ENCODE measurements at places on chromosomes 5 and 9. TPM values are rescaled to one million over a fixed set of nuclear protein-coding genes. Genes with fewer than 3 reads are reported as not detected.

DNA sequence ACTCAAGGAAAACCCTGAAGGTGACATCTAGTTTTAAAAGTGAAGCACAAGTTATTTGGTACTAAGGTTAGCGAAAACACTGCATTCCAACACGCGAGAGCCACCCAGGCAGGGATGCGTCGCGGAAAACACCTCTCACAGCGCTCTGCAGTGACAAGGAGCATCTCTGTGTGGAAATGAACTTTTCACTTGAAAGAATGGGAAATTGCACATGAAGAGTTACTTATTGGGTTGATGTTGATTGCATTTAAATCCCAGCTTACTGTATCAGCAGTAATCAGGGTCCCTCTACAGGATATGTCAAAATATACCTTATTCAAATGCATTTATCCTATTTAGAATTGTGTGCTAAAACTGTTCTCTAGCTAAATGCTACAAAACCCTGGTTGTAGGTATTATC is 144.4 kb downstream of the BNC2 start:
- no peak for DNase-seq

The GMCL2 gene
- total RNA-seq, result not detected

The DMRTA1 gene
- not detected for total RNA-seq

GRCh38 chr5:145203193-145203592 is 631.9 kb downstream of the PRELID2 start:
- DNase-seq, result no peak

GRCh38 chr9:133897675-133898074 is 94.4 kb downstream of the VAV2 start:
- no peak for DNase-seq

The C5orf24 gene
- 71.0 TPM for total RNA-seq

The UCK1 gene
- 39.1 TPM for total RNA-seq

DNA sequence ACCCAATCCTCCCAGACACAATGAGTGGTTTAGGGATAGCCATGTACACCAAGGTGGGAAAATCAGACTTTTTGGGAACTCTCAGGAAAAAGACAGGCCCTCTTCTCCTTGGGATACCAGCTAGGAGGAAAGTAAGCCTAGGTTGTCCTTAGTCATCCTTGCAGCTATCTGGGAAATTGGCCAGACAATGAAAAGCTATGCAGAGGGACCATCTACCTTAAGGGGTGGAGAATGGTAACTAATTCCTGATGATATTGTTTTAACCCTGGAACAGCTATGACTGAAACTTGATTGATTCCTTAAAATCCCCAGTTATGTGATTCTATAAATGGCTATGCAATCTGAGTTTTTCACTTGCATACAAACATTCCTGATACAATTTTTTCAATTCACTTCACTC is 88.9 kb upstream of the BNC2 start:
- no peak for DNase-seq

DNA sequence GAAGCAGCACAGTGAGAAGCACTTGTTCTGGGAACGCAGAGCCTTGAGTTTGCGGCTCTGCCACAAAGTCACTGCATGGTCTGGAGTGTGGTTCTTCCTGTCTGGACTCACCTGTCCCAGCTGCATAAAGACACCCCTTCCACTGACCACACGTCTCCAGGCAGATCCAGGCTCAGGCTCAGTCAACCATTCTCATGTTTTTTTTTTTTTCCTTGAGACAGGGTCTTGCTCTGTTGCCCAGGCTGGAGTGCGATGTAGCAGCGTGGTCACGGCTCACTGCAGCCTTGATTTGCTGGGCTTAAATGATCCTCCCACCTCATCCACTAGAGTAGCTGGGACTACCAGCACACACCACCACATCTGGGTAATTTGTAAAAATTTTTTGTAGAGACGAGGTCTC is 102.9 kb upstream of the KLF4 start:
- no peak for DNase-seq

All from thoracic aorta (tissue), 2 donors.